ENCODE measurements at places on chromosomes 1 and 21. TPM values are rescaled to one million over a fixed set of nuclear protein-coding genes. Genes with fewer than 3 reads are reported as not detected.
A peak's percentile ranks its signal among the peaks of the same experiment; 100 is the strongest.

DNA sequence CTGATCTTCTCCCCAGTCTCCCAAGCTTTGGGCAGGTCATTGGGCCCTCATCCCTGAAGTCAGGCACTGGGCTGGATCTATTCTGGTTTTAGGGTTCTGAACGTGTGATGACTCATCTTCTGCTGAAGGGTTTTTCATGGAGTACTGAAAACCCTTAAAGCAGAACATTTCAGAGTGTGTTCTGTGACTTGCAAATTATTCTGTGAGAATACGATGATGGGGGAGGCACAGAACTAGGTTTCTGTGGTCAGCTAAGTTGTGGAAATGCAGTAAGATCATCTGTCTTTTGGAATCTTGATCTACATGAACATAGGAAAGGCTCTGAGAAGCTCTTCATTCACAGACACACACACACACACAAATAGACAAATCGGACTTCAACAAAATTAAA is 46.2 kb downstream of the NAV1 start:
- DNase-seq = no peak

SIM2 gene
- total RNA-seq = 0.63 TPM

FAM177B gene
- total RNA-seq = 0.53 TPM

GRCh38 chr21:22806278-22806677 is 1808.1 kb downstream of the NCAM2 start:
- no peak for DNase-seq

SLAMF8 gene
- total RNA-seq = 0.69 TPM

DNA sequence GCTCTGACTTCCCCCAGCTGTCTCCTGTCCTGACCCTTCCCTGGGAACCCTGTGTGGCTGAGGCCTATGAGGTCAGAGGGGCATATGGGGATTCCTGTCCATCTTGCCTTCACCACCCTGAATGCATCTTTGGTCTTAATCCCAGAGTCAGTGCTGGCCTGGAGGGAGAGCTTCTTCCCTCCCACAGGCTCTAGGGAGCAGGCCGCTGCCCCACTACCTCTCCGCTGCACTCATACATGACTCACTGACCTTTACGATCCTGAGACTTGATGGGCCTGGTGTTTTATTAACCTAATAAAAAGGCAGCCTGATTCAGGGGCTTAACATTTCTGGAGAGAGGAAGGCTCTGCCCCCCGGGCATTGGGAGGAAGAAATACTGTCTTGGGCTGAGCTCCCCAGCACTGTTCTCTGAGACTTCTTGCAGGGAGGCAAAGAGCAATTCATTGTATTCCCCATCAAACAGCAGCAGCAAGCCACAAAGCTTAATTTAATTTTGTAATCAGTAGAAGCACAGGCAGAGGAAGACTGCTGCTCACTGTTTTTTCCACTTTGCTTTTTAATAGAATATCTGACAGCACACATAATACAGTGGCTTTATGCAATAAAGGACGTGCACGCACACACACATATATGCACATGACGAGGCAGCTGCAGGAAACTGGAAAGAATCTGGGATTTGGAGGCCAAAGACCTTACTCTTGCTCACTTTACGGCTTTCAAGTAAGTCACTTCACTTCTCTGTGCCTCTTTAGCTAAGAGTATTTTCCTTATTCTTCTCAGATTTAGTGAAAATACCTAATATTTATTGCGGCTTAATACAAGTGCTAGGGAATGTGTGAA is 89.2 kb upstream of the GRIK3 start:
- DNase-seq = no peak

NEK2 gene
- total RNA-seq = 13.1 TPM

DNA sequence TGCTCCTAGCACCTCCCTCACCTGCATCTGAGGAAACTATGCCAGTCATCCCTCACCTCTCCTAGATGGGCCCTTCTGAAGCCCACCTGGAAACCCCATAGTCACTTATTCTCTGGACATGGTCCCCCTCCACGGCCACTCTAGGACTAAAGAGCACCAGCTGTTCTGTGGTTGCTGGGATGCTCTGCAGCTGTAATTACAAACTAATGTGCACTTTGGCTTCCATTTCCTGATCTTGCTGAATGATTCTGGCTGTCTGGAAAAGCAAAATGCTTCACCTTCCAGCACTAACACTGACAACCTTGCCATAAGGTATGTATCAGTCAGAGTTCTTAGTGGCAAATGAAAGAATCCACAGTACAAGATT is 48.7 kb upstream of the PSEN2 start:
- peak; percentile 60 for DNase-seq

CELA2B gene
- total RNA-seq = 0.32 TPM

DNA sequence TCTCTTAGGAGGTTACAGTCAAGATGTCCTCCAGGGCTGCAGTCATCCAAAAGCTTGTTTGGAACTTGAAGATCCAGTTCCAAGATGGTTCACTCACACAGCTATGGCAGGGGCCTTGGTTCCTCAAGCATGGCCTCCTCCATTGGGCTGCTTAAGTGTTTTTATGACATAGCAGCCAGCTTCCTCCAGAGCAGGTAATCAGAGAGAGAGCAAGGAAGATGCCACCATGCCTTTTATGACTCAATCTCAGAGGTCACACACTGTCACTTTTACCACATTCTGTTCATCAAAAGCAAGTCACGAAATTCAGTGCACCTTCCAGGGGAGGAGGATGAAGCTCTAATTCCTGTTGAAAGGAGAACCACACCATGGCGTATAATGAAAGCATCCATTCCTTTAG is 17.1 kb downstream of the ELAPOR1 start:
- no peak for DNase-seq

DNA sequence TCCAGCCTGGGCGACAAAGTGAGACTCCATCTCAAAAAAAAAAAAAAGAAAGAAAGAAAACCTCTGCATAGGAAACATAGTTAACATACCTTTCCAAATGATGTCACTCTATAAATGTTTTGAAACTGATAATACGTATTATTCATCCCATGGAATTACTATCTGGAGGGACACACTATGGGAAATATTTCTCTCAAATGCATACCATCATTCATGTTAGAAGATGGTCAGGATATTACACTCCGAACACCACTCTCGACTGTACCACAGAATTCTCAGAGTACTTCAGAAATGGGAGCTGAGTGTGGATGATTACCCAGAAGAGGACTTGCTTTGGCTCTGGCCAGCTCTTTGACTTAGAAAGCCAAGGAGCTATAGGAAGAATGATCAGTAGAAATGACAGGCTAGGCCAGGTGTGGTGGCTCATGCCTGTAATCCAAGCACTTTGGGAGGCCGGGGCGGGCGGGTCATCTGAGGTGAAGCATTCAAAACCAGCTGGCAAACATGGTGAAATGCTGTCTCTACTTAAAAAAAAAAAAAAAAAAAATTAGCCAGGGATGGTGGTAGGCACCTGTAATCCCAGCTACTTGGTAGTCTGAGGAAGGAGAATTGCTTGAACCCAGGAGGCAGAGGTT is 5.2 kb upstream of the LIN28A start:
- DNase-seq = no peak

Data from urinary bladder (tissue), 4 donors.